Cerebellar nuclear complex (tissue), 1 donor: ENCODE measurements at places on chromosomes 7 and 10.

GRCh38 chr10:75926763-75927162 is 495.3 kb downstream of the LRMDA start:
- DNase-seq = no peak

- no peak for DNase-seq
Measured at GRCh38 chr7:26863518-26864308, 677 bp downstream of the SKAP2 start.

GRCh38 chr7:116582806-116583444 is 58.1 kb downstream of the CAV1 start:
- no peak for DNase-seq

DNA sequence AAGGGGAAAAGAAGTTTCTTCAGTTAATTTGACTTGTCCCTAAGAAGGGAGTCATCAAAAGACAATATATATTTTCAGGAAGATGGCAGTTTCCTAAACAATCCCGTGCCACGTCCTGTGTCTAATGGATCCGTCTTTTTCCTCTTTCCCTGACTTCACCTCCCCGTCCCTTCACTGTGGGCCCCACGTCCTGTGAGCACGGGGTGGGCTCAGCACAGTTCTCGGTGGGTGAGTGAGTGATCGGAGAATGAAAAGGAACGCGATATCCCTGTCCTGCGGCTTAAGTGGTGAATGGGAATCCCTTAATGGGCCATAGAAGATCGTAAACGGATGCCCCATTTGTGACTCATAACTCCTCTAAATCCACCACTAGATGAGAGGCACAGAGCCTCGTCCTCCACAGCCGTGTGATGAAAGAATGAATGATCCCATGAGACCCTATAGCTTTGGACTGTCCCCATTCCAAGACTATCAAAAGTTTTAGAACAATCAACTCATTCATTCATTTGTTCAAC is 63.5 kb upstream of the PITRM1 start:
- DNase-seq = no peak

GRCh38 chr10:29749150-29749549 is 114.4 kb upstream of the SVIL start:
- no peak for DNase-seq

DNA sequence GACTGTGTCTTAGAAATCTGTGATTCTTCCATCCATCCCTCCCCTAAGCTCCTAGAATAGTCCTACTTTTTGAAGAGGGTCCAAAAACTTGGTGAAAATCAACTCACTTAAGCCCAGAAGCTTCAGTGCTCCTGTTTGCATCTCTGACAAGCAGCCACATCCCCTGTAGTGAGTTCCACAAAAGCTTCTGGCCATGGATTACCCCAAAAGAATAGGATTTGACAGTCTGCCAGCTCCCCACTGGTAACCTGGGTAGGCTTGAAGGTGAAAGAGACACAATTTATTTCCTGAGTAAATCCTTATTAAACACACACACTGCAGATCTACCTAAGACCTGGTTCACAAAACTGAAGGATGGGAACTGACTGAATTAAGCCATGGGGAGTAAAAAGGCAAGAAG is 46.5 kb downstream of the LGI1 start:
- no peak for DNase-seq

DNA sequence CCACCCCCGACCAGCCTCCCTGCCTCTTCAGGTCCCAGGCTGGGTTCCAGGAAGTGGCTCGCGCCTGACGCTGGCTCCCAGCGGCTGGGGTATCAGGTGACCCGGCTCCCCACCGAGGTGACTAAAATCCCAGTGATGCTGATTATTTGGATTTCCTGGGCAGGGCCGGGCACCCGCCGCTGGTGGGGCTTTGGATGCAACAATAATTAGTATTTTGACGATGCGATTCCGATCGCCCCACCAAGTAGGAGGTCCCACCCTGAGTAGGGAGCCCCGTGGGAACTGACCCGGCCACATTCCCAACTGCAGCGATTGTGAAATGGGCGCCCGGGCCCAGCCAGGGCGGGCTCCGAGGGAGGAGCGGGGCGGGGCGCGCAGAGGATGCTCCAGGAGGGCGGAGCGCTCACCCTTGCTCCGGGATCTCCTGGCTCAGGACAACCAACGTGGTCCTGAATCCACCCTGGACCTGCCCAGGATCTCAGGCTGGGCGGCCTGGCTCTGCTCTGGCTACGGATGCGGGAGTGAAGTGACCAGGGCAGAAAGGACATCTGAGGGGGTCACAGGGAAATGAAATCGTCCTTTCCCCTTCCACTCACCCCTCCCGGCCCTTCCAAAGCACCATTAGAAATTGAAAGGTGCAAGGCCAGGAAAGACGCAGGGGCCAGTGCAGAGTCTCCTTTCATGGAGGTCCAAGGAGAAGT is 32.6 kb downstream of the DUSP5 start:
- DNase-seq = no peak

GRCh38 chr7:157925383-157925875 is 588.6 kb downstream of the DNAJB6 start:
- no peak for DNase-seq

GRCh38 chr10:59360605-59361405 is 1.5 kb downstream of the FAM13C start:
- DNase-seq = no peak

DNA sequence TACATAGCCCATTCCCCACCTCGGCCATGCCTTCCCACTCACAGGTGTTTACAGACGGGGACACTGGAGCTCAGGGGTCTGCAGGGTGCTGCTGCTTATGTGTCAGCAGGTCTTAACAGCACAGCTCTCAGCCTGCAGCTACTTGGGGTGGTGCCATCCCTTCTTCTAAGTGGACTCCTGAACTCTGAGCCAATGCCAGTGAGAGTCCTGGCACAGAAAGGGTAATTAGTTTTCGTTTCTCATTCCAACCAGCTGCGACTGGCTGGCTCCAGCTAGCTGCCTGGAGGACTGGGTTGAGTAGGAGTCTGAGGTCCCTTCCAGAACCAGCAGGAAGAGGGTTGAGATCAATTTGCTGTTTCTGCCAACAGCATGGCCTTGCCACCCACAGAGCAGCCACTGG is 88.3 kb upstream of the AGK start:
- DNase-seq = no peak

DNA sequence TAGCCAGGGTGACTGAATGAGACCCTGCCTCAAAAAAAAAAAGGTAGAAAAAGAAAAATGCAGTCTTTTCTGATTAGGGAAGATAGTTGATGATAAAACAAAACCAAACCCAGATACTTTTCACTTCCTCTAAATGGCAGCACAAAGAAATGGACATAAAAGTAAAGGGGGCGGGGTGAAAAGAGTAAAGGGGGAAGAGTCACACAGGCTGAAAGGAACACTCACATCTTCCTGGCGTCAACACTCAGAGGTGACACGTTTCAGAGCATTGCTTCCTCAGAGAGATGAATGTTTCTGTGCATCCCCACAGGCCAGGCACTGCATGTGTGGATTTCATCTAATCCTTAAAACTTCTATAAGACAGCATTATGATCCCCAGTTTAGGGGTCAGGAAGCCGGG is 81.2 kb downstream of the HIPK2 start:
- DNase-seq = no peak

DNA sequence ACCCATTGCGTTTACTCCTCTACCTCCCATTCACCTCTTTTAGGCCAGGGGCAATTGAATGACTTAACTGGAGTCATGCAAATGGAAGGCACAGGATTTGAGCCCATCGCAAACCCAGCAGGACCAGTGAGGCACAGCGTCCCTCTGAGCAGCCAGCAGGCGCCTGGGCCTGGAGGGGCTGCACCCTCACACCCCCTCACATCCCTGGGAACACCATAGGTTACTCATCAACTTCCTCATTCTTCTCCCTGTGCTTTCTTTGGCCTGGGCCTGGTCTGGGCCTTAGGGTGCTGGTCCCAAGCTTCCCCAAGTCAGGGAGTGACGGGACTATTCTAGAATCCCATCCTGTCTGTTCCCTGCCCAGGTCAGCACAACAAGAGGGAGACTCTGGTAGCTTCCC is 169.4 kb upstream of the EEPD1 start:
- DNase-seq = no peak

DNA sequence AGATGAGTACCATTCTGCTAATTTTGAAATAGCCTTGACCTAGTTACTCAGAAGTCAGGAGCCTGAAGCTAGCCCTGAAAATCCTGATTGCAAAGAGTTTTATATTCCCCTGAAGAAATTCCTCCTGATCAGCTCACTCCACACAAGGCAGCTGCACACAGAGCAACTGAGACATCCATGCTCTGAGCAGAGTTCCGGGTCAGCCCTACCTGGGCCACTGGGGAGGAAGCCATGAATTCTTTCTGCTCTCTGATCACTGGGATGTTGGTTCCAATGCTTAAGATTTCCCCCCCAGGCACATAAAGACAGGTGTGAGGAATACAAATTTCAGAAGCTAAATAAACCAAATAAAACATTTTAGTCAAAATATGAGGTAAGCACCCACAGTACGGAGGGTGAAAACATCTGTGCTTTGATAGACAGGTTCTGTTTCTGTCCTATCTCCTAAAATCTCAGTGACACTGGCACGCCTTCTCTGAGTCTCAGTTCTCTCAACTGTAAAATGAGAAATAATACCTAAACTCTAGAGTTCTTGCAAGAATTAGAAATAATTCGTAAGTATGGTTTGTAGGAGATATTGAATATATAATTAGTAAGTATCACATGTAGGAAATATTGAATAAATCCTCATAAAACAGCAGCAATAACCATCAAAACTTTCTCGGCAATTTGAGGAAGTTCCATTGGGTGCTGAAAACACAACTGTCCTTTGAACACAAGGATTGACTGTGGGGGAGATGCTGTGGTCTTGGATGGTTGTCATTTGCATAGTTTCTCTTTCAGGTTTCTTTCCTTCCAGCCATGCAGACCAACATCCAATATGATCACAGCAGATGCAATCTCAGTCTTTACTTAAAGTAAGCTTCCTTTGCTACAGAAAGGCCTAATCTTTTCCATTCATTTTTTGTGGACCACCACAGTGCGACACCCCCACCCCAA is 133.0 kb upstream of the TNS3 start:
- no peak for DNase-seq

DNA sequence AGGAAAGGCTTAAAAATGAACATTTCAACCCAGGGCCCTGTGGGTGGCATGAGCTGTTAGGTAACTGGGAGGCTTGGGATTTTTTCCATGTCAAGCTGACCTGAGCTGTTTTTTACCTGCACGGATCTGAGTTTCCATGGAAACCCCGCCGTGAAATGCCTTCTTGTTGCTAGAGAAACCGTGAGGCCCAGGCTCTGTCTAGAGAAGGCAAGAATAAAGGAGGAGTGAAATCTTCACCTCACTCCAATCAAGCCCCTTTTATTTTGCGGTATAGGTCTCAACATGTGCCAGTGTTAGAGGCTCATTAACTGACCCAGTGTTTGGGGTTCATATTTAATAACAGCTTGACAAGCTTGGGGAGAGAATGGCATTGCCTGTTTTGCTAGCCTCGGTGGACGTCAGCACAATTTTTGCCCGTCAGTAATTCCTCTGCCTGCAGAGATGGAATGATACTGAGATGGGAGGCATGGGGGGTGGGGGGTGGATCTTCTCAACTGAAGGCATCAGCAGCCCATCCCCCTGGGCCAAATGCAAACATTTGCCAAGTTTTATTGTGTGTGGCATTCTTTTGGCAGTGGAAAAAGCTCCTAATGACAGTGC is 48.9 kb upstream of the PDCD4 start:
- DNase-seq = peak; percentile 74

- no peak for DNase-seq
Measured at GRCh38 chr10:130009228-130009627, 45.2 kb upstream of the EBF3 start.

GRCh38 chr7:133513608-133514007 is 260.7 kb downstream of the EXOC4 start:
- no peak for DNase-seq

GRCh38 chr10:26437637-26438461 is at the start of gene APBB1IP:
APBB1IP (plus strand) TSS chr10:26438341; CDS start chr10:26492327, 53,986 bp downstream.
- DNase-seq = no peak

- DNase-seq = no peak
Measured at GRCh38 chr7:50062951-50063350, 30.1 kb downstream of the ZPBP start.

DNA sequence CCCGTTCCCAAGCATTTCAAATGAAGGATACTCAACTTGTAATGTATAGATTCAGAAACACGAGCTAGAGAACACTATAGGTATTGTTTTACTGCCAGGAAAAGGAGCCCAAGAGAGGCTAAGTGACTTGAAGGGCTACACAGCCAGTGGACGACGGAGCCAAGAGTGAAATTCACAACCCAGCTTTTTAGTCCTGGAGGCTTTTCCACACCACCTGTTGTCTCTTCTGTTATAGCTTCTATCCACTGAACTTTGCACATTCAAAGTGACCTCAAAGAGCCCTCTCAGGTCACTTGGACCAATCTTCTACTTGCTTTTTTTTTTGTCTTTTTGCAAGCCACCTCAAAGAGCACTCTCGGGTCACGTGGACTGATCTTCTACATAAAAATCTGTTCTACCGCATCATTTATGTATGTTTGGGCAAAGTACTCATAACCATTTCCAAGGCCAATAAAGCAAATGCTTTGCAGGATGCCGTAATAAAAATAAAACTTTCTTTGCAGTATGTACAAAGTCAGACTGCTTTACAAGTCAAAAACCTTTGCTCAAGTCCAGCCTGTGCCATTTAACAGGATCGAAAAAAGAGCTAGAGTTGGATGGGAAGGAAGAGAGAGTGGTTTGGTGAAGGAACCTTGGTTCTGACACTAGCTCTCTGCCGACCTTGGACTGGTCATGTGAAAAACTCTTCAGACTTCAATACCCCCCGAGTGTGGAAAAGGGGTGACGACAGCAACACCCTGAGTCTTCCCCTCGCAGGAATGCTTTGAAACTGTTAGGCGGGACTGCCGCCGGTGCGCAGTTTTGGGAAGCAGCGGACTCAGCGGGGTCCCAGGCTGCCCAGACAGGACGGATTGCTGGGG is 821 bp downstream of the SLC35B4 start:
- DNase-seq = no peak

DNA sequence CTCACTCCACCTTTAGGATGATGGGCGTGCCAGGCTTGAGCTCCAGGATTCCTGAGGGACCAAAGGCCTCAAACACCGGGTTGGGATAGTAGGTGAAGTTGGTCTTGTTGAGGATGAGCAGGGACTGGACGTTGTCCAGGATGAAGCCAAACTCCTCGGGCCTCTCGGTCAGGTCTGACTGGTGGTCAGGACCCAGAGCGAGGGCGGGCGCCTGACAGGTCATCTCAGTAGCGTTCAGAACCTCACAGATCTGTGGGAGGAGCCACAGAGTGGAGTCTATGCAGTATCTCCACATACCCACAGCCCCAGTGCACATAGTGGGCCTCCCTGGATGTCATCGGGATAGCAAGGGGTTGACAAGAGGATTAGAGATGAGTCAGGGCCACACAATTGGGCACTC is 394.9 kb downstream of the PLXNA4 start:
- no peak for DNase-seq

- no peak for DNase-seq
Measured at GRCh38 chr7:129257168-129257567, 32.3 kb downstream of the AHCYL2 start.

DNA sequence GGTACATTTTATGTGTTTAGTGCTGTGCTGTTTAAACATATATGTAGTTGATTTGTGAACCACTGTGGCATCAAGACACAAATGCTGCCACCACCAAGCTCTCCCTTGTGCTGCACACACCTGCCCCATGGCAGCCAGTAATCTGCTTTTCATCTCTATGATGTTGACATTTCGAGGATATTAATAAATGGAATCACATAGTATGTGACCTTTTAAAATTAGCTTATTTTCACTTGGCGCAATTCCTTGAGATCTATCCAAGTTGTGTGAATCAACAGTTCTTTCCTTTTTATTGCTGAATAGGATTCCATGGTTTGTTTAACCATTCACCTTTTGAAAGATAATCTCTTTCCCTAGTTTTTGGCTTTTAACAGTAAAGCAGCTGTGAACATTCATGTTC is 73.1 kb downstream of the BMPR1A start:
- no peak for DNase-seq

GRCh38 chr10:60384011-60384410 is 5.7 kb downstream of the ANK3 start:
- DNase-seq = no peak

GRCh38 chr10:3056280-3057037 is 10.9 kb upstream of the PFKP start:
- no peak for DNase-seq
